Occipital lobe (tissue), 3 donors: ENCODE measurements at places on chromosomes 2 and 18.

GRCh38 chr18:70956554-70956953 lies 667.7 kb downstream of the SOCS6 start:
- no peak for DNase-seq

- no peak for DNase-seq
Observed at GRCh38 chr2:28250006-28250405, 142.7 kb upstream of the FOSL2 start.

DNA sequence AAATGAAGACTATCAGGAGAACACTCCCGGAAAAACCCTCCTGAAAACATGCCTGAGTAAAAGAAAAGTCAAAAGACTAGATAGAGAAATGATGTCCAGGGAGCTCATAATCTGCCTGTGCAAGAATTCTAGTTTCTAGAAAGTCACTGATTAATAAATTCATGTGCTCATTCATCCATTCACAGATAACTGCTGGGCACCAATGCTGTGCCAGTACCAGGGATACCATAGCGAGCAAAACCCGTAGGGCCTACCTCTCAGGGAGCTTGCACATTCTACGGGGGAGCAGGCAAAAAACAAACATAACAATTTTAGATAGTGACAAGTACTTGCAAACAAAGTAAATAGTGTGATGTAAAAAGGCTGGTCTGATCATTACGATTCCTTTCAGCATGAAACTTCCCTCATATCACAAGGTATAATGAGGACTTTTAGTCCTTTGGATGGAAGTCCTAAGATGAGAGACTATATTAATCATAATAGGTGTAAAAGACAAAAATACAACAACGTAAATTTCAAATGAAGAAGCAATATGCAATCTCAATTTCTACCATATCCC lies 289.9 kb downstream of the AFF3 start:
- no peak for DNase-seq

DNA sequence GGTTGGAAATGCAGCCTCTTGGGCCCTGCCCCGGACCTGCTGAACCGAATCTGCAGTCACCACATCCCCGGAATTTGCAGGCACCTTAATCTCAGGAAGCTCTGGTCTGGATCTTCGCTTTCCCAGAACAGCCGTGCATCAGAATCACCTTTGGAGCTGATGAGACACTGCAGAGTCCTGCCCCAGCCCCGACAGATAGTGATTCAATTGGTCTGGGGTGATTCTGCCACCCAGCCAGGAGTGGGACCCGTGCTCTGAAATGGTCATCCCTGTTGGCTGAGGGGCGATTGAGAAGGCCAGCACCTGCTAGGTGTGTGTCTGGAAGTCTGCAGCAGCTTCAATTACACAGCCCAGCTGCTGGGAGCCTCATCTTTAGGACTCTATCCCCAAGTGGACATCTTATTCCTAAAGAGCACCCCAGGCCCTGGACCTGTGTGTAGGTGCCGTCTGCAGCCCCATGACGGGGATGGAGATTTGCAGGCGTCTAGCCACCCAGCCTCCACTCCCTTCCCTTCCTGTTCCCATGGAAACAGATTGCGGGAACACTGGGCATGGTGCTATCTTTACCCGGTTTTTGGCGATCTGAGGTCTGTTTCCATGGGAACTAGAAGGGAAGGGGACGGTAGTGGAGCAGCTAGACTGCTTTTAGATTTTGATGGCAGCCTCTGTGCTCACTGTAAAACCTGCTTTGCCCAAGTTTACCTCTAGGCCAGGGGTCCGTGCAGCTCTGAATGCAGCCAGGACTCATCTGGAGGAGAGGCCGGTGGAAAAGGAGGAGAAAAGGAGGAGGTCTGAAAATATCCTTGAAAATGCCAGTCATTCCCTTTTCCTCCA lies 156.1 kb downstream of the LDLRAD4 start:
- peak; percentile 74 for DNase-seq

DNA sequence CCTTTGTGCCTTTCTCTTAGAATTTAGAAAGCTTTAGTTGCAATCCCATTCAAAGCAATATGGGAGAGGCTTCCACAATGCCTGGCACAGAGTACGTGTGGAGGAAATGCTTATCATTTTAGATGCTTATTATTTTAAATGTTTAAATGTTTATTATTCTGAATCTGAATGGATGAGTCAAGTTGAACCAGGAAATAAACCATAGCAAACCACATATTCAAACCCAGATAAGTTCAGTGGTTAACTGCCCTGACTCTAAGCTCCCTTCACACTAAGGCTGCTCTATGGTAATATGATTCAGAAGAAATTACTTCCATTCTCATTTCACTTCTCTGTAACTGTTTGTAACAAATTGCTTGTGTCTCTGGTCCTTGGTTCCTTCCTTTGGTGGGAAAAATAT lies 5.2 kb upstream of the PPP4R1 start:
- DNase-seq, result no peak

DNA sequence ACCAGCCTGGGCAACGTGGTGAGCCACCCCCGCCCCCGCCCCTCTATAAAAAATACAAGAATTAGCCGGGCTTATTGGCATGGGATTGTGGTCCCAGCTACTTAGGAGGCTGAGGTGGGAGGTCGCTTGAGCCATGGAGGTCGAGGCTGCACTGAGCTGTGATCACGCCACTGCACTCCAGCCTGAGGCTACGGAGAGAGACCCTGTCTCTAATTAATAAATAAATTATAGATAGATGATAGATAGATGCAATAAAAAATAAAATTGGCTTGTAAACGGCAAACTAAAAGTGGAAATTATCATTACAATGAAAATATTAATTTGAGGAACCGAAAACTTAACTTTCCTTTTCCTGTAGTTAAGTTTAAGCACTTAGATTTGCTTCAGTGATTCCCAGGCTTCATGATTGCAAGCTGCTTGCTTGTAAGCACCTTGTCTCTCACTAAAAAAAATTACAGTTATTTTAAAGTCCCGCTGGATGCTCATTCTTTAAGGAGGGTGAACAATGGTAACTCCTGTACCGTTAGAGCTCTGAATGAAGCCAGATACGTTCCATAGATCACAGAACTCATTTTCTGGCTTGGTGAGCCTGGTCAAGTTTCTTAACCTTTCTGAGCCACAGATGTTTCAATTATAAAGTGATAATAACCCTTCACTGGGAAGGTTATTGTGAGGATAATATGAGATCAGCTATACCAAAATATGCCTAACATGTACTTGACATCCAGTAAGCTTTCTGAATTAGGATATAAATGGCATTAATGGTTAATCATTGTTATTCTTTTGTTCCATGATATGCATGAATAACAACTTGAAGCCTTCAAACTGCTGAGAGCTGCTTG lies 9.3 kb upstream of the NARS1 start:
- DNase-seq, result no peak

GRCh38 chr18:22211657-22212056 lies 42.3 kb downstream of the GATA6 start:
- no peak for DNase-seq

DNA sequence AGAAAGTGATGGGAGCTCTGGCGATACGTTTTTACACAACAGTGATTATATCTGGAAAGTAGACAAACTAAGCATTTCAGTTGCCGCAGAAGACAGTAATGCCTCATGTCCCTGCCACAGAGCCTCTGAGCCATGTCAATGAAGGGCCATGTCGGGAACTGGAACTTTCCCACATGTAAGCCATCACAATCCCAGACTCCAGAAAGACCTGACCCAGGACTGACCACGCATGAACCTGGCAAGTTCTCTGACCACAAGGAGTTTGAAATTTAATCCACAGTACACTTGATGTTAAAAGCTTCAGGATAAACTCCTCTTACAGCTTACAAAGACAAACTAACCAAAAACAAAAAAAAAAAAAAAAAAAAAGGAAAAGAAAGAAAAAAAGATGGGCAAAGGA lies 267.3 kb downstream of the SLC8A1 start:
- DNase-seq, result no peak

GRCh38 chr2:27079233-27080139 lies 1.1 kb downstream of the EMILIN1 start:
- no peak for DNase-seq
